Thoracic aorta (tissue), 2 donors: ENCODE measurements at places on chromosomes 6 and 20. TPM values are rescaled to one million over a fixed set of nuclear protein-coding genes. Genes with fewer than 3 reads are reported as not detected.

DNA sequence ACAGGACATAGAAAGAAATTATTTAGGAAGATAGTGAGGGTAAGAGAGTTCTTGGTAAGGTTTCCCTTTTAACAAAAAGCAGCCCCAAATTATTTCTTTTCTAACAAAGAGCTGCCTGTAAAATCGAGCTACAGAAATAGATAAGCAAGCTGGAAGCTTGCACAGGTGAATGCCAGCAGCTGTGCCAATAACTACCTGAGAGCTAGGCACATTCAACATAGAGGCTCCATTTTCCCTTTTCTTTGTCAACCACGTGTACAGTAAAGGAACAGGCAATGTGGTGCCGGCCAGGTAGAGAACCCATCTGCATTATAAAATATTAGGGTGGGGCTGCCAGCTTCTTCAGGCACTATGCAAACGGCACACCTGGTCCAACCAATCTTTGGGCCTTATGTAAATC is 341.6 kb upstream of the JAG1 start:
- DNase-seq = no peak

Gene AIG1
- 53.6 TPM for total RNA-seq

DNA sequence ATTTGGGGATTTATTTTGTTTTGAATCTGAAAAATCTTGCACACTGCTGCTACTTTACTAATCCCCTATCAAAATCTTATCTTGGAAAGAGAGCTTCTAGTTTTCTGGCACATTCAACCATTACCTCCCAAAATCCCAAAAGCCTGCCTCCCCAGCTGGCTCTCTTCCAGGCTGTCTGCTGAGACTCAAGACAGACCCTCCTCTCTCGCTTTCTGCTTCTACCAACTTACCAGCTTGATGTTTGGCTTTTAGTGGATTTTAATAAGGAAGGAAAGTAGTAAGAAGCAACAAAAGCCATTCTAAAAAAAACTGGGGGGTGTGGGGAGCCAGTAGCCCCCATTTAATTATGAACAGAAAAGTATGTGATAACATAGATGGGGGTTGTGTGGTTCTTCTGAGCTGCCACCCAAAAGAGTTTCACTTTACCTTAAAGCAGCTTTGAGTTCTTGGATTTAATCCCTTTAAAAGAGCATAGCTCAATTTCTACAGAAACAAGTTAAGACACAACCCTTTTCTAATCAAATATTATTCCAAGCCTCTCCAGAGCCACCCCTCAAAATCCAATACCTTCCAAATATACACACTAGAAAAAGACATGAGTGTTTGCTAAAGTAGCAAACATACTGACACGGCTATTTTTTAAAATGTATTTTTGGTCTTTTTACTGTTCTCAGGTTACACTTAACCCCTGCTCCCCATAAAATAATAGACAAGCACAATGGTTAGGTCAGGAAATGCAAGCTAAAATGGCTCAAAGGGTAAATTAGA is 71.7 kb downstream of the ATP9A start:
- no peak for DNase-seq

- DNase-seq = no peak
Measured at GRCh38 chr20:22686097-22686496, 101.7 kb upstream of the FOXA2 start.

Gene SYTL3
- total RNA-seq = 9.6 TPM

DNA sequence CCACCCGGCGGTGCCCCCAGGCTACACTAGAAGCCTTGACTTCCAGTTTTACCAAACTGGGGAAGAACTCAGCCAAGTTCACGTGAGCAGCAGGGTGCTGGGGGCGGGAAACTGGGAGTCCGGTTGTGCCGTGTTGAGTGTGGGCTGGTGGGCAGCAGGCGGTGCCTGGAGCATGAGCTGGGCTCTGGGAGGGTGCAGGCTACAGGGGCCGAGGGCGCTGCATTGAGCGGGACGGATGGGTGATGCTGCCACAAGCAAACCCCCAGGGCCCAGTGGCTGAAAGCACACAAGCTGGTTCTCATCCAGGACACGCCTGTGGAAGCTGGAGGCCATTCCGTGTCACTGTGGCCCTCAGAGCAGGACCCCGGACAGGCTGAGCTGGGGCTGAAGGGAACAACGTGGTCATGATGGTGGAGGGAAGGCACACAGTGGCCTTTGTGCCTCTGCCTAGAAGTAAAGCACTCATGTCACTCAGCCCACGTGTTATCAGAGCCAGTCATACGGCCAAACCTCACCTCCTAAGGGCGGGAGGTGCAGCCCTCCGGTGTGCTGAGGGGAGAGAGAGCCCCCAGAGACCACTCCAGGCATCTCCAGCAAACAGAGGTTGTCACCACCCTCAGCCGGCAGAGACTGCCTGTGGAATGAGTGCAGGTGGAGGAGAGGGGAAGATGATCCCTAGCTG is 29.5 kb downstream of the RBM38 start:
- DNase-seq = no peak

- no peak for DNase-seq
Measured at GRCh38 chr6:161684731-161685475, 411.0 kb upstream of the AGPAT4 start.

- DNase-seq = no peak
Measured at GRCh38 chr6:582370-582769, 74.5 kb downstream of the HUS1B start.

- peak; percentile 35 for DNase-seq
Measured at GRCh38 chr6:2110504-2110903, 134.9 kb downstream of the GMDS start.

DNA sequence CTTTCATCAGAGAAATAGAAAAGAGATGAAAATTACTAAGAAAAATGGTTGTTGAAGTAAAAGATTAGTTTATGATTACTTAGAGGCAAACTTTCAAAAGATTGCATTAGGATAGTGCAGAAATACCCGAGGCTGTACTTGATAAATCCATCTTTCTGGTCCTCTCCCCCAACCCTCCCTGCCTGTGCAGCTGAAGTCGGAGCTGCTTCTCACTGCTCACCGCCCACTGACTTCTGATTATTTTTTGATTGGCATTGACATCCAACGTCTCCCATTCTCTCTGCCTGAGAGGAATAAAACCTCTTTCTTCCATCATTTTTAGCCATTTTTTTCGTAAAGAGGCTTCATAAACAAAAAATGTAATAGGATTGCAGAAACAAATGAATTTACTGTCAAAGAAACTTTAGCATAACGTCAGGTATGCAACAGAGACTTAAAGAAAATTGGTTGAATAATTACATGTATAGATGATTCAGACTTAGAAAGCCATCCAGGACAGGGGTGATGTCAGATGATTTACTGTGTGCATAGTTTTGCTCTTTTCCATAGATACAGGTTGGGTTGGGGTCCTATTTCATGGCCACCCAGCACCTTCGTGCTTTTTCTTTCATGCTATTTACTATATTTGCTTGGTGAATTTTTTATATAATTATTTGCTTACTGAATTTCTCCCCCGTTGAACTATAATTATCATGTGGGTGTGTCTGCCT is 53.6 kb upstream of the EDN3 start:
- DNase-seq = no peak

GRCh38 chr20:60990061-60990460 is 262.0 kb upstream of the CDH4 start:
- no peak for DNase-seq

GRCh38 chr6:158414851-158415262 is 102.6 kb downstream of the TULP4 start:
- no peak for DNase-seq

- no peak for DNase-seq
Measured at GRCh38 chr20:11686195-11686594, 231.5 kb upstream of the BTBD3 start.

Gene SIRPB1
- total RNA-seq = 1.4 TPM

DNA sequence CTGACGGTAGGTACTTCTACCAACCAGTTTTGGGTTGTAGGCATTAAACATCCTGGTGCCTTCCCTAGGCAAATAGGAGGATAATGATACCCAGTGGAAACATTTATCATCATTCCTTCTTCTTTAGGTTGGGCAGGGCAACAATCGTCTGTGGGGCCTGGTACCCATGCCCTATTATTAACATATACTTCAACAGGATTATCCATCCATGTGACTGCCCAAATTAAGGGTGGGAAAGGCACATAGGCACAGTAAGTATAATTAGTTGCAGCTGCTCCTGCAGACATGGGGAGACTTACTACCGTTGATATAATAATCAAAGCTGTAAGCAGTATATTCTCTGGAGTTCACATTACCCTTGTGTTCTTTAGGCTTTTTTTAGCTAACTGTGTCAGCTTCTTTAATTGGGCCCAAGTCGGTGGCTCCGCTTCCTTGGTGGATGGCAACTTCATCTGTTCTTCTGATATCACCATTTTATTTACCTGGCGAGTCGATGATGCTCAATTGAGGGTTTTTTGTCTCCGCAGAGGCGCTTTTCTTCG is 16.8 kb downstream of the RPL7L1 start:
- DNase-seq = no peak
